ENCODE measurements at places on chromosomes 3 and 15.
A peak's percentile ranks its signal among the peaks of the same experiment; 100 is the strongest.

DNA sequence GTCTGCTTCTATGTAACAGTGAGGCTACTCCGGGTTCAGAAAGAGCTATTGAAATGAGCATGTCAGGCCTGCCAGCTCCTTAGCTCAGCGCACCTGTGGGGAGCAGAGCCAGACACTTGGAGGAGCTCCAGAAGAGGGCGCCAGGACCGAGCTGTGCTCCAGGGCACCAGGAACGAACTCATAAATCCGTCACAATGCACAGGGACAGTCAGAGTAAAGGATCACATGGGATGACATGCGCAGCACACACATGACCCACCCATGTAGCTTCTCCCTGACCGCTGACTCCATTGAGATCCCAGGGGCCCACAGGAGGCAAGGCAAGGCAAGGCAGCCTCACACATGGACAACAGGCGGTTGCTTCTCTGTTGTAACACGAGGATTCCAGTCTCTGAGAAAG lies 26.0 kb upstream of the GNB5 start:
- DNase-seq = no peak

DNA sequence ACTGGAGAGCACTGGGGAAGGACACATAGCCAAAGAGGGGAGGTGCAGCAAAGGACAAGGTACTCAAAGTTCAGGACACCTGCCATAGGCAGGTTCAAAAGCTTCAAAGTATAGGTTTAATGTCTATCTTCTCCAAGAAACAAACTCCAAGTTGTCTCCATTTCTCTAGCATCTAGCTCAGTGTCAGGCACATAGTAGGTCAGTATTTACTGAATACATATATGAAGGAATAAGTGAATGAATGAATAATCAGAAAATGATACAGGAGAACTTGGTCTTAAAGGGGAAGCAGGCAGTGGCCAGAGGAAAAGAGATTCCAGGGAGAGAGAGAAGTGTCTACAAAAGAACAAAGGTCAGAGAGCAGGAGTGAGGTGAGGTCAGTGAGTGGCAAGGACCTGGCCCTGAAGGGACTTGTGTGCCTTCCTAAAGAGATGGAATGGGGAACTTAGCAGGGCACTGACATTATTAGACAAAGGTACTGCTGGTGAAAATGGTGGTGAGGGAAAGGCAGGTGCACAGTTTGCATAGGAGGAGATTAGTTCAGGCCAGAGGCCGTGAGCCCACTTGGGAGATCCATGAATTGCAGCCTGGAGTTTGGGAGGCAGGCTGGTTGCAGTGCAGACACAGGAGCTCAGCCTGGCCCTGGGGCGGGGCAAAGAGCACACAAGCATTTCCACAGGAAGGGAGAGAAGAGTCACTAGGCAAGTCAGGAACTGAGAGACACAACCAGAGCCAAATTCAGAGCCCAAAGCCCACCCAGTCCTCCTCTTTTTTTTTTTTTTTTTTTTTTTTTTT lies 21.4 kb downstream of the TBC1D2B start:
- peak; percentile 86 for DNase-seq

DNA sequence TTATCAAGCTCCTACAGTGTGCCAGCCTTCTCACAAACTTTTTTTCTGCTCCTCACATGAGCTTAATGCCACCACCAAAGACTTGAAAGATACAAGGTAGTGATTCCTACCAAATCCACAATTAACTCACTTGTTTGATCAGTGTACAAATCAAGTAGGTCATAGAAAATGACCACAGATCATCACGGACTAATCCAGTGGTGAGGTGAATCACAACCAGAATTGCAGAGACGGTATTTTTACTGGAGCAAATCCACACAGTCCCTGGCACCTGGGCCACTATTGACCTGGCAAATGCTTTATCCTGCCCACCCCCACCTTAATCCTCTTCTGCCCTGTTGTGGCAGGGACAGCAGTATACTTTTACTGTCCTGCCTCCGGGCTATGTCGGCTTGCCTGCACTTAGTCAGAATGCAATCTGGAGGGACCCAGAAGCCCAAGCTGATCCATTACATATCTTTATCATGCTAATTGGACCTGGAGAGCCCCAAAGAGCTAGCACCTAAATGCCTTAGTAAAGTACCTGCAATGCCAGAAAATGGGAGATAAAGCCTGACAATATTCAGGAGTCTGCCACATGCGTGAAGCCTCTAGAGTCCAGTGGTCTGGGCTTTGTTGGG lies 83.9 kb upstream of the CDV3 start:
- DNase-seq = no peak

DNA sequence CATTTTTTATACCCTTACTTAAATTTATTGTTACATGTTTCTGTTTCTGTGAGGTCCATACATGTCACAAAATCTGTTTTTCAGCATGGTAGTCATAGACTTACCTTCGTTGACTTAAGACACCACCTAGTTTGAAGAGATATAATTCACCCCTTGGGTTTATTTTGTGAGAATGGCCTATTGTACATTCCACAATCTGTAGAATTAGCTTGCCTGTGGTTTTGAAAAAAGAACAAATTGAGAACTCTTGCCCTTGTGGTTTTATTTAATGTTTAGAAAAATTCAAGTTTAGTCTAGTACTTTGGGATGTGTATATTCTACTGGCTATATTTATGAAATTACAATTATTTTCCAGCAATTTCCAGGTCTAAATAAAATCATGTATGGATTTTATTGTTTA lies 31.6 kb downstream of the FILIP1L start:
- no peak for DNase-seq

DNA sequence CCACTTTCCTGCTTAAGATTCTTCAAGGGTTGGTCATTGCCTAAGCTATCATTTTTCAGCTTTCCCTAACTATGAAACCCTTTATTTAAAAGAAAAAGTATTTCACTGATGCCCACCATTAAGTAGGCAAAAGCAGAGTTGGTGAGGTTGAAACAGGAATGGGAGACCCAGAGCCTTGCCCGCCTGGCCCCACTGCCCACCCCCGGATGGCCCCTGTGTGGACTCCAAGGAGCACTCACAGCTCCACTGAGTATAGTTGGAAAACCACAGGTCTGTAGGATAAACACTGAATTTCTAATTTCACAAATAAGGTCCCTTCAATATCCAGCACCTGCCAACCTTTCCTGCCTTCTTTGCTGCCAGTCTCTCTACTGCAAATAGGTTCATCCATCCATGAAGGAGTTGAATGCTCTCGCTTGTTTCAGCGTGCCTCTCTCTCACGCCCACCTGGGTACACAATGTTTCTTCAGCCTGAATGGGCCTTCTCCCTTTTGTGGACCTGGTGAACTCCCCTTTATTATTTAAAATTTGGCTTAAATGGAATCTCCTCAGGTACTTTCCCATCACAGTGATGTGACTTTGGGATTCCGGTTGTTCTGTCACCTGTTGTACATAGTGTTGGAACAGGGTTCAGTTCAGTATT lies 8.7 kb upstream of the ACAP2 start:
- no peak for DNase-seq

DNA sequence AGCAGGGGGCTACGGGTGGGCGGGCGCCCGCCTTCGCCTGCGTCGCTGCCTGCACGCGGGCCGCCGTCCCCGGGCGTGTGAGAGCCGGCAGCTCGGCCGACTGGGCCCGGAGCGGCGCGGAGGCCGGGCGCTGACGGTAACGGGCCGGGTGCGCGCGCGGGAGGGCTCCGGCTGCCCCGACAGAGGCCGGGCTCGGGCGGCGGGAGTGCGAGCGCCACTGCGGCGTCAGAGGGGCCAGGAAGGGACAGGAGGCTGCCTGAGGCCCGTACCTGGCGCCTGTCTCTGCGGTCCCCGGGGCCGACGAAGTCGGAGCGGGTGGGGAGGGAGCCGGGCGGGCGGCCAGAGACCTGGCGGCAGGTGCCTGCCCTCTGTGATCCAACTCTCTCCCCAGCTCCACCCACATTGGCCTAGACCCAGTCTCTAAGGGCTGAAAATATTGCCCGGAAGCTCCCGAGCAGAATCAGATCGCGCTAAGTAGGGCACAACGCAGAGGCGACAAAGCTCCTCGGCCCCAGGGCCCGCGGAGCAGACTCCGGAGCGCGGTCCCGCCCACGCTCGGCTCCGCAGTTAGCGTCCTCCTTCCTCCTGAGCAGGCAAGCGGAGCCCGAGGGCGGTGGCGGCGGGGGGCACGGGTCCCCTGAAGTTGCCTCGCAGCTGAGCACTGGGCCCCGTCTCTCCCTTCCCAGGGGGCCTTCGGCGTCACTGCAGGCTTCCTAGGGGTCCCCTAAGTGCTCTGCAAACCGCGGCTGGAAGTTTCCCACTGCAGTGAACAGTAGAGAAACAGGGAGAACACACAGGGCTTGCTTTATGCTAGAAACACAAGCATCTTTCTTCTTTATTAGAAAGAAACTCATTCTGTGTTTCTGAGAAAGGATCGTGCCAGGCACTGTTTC lies at the start of gene MAN2A2:
MAN2A2 (plus strand) TSS at position 463 of the 893 bp plus-strand sequence. CDS start 906 bp downstream, outside the sequence.
- peak; percentile 51 for DNase-seq

DNA sequence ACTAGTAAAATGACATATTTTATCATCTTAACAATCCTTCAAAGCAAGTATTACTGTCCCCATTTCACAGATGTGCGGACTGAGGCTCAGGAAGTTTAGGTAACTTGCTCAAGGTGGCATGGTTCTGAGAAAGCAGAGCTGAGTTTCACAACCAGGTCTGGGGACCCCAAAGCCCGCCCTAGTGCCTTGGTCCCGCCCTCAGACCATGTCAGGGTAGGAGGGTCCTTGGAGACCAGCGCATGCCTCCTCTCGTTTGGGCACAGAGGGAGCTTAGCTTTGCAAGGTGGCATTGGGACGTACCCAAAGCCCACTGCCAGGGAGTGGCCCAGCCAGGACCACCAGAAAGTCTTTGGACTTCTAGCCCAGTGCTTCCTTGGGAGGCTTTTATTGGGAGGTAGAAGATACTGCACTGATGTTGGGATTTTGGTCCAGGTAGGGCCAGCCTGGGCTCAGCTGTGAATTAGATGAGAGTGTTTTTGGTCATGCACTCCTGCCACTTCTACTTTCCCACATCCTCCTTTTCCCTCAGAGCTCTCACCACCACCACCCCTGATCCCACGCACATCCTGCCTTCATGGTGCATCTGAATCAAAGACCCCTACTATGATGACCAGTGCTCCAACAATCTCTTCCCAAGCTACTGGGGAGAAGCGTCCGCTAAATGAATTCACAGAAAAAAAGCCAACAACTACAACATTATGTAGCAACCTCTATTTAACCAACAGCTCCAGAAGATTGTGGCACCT lies 307.9 kb downstream of the TLE3 start:
- DNase-seq = no peak

- DNase-seq = no peak
Measured at GRCh38 chr15:69104050-69104750, 56.2 kb upstream of the GLCE start.

DNA sequence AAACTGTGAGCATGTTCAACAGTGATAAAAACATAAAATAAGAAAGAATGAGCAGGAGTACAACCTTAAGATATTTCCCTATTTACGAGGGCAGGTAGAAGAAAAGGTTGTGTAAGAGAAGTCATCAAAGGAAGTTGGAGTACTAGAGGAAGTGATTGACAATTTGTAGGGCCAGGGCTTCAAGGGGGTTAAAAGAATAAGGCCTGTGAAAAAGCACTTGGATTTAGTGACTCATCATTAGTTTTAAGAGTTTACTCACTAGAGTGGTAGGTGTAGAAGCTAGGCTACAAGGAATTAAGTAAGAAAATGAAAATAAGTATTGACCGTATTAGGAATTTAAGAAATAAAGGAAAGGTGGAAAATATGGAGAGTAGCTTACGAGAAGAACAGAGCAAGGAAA lies 23.6 kb downstream of the KCNMB3 start:
- no peak for DNase-seq

GRCh38 chr3:13281507-13282357 lies 138.4 kb downstream of the NUP210 start:
- no peak for DNase-seq

DNA sequence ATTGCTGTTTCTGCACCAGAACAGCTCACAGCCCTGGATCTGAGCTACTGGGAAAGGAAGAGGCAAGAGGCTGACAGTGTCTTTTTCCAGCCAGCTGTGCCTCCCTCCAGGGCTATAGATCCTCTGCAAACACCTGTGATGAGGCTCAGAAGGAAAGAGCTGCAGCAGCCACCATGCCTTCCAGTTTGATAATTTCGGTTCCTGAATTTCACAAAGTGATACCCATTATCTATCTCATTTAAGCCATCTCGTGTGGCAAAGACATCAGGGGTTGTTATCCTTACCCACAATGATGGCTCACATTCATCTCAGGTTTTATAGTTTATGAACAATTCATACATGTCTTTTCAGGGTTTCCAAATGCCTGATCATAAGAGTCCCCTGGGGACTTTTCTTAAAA lies 1.8 kb upstream of the LARP6 start:
- no peak for DNase-seq

DNA sequence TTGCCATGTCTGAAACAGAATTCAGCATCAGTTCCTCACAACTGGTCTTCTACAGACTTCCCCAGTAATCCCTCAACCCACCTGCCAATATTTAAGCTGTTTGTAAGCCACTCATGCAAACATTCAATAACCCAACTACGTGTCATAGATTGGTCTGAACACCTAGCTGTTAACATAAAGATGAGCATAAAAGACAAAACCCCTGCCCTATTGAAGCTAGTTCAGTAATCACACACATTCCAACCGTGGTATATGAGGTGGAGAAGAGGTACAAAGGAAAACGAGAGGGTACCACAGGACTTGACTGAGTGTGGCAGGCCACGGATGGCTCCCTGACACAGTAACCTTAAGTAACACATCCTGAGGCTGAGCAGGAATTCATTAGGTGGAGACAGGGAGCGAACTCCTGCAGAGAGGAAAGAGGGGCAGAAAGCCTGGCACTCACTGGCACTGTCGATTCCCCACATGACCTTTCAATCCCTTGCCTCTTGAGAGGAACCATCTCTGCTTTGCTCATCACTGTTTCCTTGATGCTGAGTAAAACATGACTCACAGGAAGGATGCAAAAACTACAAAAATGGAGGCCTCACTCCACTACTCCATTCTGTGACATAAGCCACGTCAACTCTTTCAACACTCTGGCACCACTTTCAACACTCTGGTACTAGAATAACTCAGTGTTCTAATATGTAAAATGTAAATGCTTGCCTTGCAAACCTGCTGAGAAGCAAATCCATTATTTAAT lies 31.3 kb downstream of the RPN1 start:
- DNase-seq = peak; percentile 15

DNA sequence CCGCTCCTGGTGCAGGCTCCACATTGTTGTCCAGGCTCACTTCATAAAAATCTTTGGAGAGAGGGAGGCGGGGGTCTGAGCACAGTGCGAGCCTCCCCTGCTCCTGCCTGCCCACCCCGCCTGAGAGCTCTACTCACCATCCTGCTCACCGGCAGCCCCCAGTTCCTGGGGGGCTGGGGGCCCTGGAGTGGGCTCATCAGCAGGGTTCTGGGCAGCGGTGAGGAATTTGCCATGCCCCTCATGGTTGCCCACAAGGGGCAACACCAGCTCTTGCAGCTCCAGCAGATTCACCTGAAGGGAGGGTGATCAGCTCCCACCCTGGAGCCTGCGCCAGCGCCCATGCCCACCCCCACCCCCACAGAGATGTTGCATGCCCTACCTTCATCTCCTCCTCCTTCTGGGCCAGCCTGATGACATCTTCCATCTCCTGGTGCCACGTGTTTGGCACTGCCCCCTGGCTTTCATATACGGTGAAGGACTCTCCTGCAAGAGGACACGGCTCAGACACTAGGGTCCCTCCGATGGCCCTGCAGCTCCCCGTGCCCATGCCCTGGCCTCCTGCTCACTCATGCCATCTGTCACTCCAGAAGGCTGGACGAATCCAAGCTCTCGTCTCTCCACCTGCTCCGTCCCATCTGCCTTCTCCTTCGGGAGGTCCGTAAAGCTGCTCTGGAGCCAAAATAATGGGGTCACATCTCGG lies 162.1 kb downstream of the TBC1D2B start:
- DNase-seq = no peak

GRCh38 chr3:15974647-15975046 lies 176.9 kb upstream of the ANKRD28 start:
- peak; percentile 65 for DNase-seq

- peak; percentile 8 for DNase-seq
Measured at GRCh38 chr3:113255100-113255853, 43.9 kb downstream of the BOC start.
